T-cell (primary cell): ENCODE measurements at places on chromosomes 3 and 15. TPM values are rescaled to one million over a fixed set of nuclear protein-coding genes. Genes with fewer than 3 reads are reported as not detected.

DNA sequence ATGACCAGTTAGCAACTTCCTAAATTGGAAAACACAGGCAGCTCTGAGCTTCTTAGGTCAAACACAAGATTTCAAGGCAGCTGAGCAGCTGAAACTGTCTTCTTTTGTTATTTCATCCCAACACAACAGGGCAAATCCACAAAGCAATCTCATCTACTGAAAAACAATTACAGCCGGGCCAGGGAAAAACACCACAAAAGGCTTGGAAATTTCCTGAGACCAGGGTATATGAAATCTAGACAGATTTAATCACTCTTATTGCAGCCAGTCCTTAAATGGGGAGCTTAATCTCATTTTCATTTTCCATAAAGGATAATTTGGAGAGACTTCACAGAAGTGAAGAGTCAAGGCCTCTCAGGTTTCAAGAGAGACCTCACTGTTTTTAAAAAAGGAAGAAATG lies 181.8 kb downstream of the SSR3 start:
- DNase-seq, result no peak

- DNase-seq, result peak; percentile 7
These were observed 10.1 kb downstream of the SCN10A start for GRCh38 chr3:38805765-38806386.

ANKRD63 gene
- total RNA-seq, result 0.38 TPM

IL5RA gene
- 0.43 TPM for total RNA-seq

DNA sequence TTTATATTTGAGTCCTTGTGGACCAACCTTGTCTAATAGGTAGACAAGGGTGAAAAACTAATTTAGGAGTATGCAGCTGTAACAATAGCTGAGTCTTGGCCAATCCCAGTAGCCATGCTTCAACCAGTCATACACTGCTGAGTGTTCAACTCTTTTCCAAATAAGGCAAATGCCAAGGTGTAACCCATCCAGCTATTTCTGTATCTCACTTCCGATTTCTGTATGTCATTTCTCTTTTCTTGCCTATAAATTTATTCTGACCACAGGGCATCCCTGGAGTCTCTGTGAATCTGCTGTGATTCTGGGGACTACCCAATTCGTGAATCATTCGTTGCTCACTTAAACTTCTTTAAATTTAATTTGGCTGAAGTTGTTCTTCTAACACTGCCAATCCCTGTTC lies 93.2 kb downstream of the MAGI1 start:
- DNase-seq, result no peak

DNA sequence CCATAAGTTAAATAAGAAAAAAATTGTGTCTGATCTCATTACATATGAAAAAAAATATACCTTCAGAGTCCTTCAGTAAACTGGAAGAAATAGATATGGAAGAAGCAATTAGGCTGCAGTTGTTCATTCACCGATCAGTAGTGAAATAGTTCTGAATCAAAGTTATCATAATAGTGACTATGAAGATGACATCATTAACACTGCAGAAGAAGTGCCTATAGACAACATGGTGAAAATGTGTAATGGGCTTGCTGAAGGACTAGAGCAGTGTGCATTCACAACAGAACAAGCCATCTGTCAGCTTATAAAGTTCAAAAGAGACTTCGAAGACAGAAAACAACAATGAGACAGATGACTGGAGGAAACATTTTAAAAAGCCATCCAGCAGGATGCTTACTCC lies 144.5 kb downstream of the NAALADL2 start:
- DNase-seq, result no peak

DNA sequence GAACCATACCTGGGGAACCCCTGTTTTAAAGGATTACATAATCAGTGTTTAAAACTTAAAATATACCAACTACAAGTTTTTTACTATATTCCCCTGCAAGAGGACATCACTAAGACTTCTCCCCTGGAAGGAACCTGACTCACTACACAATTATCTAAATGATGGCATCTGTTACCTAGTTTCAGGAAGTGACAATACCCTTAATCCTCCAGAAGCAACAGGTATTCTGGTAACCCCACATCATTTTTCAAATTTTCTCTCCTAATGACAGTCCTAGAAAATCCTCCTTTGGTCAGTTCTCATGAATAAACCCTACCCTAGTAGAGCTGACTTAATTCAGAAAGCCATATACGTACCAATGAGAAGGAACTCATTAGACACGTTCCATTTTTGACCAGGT lies 78.4 kb downstream of the RFX7 start:
- DNase-seq, result no peak

LINGO1 gene
- total RNA-seq, result not detected

TNIK gene
- total RNA-seq, result 81.0 TPM

DNA sequence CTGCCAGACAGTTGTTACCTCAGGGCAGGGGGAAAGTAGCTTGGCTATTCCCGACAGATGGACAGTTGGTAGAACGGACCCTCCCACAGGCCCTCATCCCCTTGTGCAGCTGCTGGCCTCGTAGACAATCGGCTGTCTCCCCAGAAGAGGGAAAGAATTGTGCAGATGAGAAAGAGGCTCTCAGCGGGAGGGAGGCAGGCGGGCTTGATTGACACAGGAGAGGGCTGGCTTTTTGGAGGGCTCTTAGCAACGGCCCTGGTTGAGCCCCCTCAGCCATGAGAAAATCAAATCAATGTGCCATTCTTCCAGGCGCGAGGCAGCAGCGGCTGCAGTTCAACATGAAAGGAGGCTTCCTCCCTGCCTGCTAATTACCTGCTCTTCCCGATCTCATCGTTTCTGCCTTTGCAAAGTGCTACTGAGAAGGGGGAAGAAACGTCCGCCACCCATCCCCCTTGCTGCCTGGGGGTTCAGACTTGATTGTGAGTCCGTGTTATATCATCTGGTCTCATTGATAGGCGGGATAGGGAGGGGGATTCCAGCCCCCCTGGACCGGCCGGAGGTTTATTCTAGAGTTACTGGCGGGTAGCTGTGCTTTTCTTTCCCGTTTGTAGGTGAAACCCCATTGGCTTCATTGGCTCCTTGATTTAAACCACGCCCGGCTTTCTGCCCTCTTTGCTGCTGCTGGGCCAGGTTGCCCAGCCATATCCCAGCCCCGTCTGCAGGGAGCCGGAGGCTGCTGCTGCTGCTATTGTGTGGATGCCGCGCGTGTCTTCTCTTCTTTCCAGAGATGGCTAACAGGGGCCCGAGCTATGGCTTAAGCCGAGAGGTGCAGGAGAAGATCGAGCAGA lies at the start of gene TAGLN3:
Gene TAGLN3, plus strand, starts transcription at position 287 of the 848 bp plus-strand sequence. Its CDS starts 501 bp downstream, at position 788.
- DNase-seq, result no peak

DNA sequence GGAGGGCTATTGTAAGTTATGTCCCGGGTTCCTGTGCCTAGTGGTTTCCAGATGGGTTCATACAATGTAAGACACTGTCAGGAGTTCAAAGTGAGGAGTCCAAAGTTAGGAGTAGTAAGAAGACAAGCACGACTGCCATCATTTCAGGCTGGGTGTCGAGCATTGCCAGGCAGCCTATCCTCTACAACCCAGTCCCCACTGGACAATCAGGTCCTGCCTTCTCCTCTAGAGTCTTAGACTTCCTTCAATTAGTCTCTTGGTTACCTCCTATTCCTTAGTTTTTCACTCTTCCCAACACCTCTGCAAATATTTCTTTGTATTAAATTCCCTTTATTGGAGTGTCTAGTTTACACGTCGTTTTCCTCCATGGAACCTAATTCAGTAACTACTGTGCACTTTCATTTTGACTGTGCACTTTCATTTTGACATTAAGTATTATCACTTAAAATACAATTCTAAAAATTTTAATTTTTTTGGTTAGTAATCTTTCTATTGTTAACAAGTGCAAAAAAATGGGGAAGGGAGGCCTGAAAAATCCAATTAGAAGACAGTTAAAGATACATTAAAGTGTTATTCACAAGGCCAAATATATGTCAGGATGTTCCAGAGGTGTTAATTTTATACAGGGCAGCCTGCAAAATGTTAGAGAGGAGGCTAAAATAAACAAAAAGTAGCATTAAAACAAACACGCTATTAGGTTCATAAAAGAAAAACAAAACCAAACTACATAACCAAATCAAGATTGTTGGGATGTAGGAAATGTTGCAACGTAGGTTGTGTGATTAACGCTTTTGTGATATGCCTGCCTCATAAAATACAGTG lies 155.3 kb downstream of the TBL1XR1 start:
- DNase-seq, result no peak

KLF15 gene
- 0.33 TPM for total RNA-seq
